ENCODE measurements at places on chromosomes 3 and 15.

DNA sequence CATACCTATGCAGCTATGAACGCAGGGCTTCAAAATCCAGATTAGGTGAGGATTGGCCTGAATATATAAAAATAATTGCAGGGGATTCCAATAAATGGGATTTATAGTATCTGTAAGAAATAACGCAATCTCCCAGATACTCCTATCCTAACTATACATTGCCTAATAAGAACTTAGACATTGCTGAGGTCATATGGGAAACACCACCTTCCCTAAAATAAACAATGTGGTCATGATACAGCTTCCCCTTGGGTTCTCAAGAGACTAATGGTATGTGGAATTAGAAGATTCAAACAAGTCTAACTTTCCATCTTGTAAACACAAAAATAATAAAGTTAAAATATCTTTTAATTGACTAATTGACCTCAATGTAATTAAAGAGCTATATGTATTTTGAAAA, 28.2 kb downstream of the UBE3A start:
- DNase-seq = no peak

GRCh38 chr3:53493963-53494791, at the start of gene CACNA1D:
CACNA1D (plus strand) TSS chr3:53494611; CDS start chr3:53495167, 556 bp downstream.
- DNase-seq = no peak

GRCh38 chr3:104816716-104817115, 550.0 kb upstream of the ALCAM start:
- no peak for DNase-seq

DNA sequence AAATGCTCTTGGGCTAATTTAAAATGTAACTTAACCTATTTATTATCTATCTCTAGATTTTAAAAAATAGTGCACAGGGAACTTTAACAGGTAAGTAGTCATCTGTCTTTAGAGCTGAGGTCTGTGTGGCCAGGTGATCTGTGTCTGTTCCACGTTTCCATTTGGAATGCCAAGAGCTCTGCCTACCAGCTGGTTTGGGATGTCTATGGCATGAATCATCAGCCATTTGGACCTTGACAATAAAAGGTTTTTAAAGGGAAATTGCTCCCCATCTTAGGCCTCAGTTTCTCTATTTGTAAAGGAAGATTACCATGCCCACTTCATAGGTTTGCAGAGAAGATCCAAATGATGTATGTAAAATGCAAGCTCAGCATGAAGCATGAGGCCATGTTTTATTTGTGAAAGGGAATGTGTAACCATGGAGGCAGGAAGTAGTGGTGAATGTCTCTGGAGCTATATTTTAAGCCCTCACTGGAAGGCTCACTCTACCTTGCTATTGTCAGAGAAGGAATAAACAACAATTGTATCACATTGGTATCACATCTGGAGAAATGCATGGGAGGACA, 548.1 kb upstream of the LMCD1 start:
- no peak for DNase-seq

DNA sequence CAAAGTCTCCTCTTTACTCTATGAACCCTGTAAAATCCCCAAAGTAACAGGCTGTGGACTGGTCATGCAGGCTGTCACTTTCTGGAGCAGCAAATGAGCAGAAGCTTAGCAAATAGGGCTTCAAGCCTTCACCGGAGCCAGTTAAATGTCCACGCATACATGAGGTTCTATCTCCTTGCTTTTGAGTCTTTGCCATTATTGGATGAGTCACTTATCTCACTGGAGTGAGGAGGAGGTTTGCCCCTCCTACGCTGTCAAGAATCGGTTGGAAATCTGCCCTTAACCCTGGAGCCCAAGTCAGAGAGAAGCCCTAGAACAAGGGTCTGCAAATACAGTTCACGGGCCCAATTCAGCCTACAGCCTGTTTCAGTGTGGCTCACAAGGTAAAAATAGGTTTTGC, 126.1 kb upstream of the CTNNB1 start:
- DNase-seq = no peak

DNA sequence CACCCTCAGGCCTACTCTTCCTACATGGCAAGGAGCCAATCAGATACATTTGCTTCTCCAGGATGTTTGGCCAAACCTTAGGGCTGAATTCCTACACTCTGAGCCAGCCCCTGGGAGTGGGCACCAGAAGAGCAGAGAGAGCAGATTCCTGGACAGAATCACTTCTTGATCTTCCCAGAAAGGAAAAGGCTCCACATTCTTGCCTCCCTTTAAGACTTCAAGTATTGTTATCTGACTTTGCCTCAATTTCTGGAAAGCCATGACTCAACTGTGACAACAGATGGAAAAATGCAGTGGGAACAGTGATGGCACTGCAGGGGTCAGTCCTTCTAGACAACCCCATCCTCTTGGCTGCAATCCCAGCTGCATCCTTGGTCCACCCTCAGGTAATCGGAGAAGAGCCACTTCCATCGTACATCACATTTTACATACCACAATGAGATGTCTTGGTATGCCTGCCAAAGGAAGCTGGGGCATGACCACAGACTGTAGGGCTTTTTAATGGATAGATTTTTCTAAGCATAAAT, 21.0 kb downstream of the SLCO2A1 start:
- no peak for DNase-seq

DNA sequence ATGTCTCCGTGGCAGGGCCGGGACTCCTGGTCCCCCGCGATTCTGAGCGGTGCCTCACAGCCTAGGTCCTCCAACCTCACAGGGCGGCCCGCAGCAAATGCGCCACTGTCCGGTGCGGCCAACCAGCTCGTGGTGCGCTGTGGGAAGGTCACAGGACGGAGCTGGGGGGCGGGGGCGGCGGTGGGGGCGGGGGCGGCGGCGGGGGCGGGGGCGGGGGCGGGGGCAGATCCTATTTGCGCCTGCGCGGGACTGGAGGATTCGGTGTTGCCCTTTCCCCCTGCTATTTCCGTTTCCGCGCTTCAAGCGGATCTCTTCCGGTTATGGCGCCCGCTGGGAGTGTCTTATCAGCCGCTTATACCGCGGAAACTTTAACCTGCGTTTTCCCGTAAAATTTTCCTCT, 106.7 kb upstream of the SNRPN start:
- no peak for DNase-seq

DNA sequence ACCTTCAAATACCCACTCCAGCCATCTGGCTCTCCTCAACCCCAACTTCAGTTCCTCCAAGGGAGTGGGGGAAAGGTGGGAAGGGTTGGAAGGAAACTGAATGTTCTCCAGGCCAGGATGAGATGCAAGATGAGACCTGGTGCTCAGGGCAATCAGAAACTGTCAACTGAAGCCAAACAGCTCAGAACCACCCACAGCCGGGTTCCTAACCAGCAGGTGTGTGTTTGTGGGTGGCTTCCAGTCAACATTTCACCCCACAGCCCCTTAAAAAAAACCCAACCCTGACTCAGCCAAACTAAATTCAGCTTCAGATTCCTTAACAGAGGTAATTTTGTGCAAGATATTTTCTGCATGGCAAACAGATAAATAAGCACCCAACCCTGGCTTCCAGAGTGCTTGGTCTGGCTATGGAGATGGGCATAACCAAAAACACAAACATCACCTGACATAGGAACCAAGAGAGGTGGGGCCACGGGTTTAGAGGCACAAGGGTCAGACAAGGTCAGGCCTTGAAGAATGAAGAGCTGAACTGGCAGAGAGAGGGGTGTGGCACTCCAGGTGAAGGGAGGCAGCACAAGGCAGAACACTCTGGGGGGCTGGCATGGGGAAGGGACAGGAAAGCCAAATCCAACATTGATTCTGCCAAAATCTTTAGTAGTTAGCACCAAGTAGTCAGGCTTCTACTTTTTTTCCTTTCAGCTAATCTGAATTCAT, 34.7 kb downstream of the ZNF445 start:
- no peak for DNase-seq

DNA sequence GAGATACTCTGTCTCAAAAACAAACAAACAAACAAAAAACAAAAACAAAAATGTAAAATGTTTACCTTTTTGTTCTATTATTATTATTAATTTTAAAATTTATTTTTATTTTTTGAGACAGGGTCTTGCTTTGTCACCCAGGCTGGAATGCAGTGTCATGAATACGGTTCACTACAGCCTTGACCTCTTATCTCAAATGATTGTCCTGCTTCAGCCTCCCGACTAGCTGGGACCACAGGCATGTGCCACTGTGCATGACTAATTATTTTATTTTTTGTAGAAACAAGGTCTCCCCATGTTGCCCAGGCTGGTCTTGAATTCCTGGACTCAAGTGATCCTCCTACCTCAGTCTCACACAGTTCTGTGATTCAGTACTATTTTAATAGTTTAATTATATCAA, 5.7 kb upstream of the SLC25A26 start:
- no peak for DNase-seq

DNA sequence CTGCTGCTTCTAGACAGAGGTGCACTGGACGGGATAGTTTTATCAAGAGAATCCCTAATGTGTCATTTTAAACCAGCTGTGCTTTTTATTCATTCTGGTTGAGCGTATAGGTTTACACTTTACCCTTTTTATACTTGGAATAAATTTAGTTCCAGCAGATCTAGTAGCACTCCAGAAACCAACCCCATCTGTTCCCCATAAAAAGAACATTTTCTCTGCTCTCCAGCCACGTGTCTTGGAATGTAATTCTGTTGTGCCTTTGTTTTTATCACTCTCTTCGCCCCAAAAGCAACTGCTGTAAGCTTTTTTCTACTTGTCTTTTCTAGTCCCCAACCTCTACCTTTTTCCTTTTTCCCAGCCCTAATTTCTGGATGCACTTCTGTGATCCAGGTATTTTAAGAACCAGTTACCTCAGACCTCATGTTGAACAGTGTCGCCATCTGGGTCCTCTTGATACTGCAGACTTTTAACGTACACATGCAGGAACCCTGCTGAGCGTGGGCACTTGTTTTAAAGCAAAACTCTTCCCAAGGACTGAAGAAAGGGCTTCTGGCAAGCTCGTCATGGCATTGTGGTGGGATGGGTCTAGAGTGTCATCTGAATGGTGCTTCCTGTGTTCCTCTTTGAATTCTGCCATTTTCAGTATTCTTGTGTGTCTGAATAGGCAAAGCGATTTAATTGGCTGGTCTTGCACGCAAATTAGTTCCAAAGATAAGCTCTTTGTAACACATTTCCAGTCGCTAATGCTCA, 5.7 kb upstream of the EXOG start:
- no peak for DNase-seq

DNA sequence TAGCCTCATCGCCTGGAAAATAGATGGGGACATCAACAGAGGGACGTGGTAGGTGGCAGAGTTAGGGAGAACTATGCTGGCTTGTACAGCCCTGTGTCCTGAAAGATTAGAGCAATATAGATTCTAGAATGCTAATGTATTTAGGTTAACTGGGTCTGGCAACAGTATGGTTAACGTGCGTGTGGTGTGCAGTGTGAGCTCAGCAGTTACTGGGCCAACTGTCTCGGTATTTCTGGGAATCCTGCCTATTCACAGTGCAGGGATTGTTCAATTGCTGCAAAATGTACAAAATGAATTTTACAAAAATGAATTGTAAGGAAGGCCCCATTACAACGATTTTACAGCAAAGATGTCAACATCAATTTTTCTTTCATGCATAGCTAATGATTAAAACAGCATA, 20.6 kb downstream of the MEIS2 start:
- DNase-seq = no peak

DNA sequence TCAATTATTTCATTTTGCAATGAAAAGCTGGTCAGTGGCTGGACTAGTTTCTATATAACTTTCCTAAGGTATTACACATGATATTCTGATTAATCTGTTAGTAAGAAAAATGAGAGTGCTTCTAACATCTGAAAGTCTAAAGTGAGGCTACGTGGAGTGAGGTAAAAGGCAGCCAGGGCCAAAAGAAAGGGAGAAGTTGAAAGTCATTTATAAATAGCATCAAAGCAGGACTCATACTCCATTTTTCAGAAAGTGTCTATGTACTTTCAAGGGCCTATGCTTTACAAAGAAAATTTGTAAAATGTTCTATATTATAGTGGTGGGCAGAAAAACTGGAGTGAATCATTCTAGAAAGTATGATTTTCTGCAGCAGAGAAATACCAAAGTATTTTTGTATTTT, 80.0 kb downstream of the CSNK1G1 start:
- DNase-seq = no peak

Measured in SIG-M5 (cell line).